ENCODE measurements at places on chromosomes 12 and 14. TPM values are rescaled to one million over a fixed set of nuclear protein-coding genes. Genes with fewer than 3 reads are reported as not detected.

DNA sequence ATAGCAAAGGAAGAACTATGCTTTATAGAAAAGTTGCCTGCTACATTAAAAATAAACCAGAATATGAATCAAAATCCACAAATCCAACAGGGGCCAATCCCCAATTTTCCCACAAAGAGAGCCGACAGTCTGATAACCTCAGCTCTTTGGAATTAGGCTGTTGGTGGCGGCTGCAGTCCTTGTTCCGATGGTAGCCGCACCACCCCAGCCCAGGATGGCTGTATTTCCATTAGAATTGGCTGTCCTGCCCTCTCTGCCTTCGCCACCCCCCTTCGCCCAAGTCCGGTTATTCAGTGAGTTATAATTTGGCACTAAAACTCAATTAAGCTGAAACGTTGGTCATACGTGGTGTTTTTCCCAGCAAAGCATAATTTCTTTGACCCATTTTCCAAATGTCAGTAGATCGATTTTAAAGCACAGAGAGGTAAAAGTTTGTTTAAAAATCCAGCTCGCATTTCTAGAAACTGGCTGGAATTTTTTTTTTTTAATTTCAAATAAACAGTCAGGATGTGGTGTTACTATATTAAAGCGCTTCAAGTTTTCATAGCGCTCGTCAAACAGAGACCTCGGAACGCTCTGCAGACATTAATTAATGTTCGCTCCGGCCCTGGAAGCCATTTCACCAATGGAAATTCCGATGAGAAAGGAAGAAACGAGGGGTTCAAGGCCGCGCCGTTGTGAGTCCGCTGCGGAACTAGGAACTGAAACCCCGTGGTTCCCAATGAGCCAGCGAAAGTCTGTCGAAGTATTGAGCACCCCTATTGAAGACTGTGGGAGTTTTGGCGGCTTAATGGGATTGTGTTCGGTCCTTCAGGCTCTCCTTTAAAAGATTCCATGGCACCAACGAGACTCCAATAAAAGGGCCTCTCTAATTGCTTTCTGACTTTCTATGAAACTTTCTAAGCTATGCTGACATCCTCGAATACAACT lies 104.8 kb upstream of the DIO3 start:
- DNase-seq: no peak

- DNase-seq: no peak
Measured at GRCh38 chr14:21735639-21736307, 62.2 kb upstream of the OR4E1 start.

GRCh38 chr14:99381688-99382060 lies 99.0 kb downstream of the SETD3 start:
- DNase-seq: no peak

DNA sequence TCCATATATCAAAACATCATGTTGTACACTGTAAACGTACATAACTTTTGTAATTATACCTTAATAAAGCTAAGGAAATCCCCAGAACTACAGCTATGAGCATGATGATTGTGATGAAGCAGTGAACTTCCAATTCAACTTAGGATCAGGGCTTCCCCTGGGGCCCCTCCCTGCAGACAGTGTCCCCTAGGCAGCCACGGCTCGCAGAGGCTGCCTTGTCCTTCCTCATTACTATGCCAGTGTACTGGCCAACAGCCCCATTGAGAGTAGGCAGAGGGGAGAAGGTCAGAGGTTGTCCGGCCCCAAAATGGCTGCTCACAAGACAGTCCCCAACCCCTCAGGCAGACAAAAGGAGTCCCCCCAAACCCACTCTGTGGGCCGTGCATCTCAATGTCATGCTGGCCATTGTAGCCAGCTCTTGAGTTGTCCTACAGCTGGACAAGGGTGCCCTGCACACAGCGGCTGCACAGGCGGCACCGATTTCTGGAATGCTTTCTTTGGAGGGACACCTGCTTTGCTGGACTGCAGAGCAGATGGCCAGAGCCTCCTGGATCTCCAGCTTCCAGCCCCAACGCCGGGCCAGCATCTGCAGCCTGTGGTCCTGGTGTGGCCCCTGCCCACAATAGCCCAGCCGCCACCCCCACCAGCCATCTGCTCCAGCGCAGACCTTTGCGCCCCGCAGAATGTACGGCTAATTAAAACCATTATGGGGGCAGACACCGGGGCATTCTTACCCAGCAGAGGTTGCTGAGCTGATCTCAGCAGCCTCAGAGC lies 46.1 kb downstream of the NIN start:
- DNase-seq: no peak

ACVRL1 gene
- 57.6 TPM for total RNA-seq

All from sciatic nerve (tissue), 2 donors.